ENCODE measurements at places on chromosomes 2 and 18.

- no peak for DNase-seq
Measured at GRCh38 chr2:150656002-150656401, 168.5 kb upstream of the RND3 start.

DNA sequence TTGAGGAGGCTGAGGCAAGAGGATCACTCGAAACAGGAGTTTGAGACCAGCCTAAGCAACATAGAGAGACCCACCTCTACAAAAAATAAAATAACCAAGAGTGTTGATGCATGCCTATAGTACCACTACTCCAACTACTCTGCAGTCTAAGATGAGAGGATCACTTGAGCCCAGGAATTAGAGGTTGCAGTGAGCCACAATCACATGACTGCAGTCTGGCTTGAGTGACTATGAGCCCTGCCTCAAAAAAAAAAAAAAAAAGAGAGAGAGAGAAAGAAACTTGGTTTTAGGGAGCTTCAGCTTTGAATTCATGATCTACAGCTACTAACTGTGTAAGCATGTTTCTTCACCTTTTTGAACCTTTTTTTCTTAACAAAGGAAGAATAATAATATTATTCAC is 119.9 kb downstream of the HNMT start:
- DNase-seq, result no peak

GRCh38 chr18:72984290-72984689 is 116.5 kb upstream of the NETO1 start:
- no peak for DNase-seq

- DNase-seq, result no peak
Measured at GRCh38 chr2:162457490-162457889, 113.6 kb downstream of the GCA start.

DNA sequence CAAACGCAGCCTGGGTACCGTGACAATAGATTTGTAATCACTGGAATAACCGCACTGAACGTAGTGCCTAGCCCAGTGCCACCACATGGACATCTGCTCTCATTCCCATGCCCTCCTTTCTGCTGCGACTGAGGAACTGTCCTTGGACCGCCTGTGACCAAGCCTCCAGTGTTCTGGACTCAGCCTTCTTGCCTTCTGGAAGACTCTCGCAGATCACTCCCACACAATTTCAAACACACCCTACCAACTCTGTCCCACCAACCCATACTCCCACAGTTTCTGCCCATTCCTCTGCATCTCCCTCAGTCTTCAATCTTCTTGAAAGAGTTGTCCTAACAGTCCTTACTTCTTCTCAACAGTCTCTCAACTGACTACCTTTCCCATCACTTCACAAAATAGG is 2.1 kb downstream of the RNF149 start:
- DNase-seq, result peak; percentile 11

- DNase-seq, result no peak
Measured at GRCh38 chr2:180050246-180050645, 43.1 kb upstream of the CWC22 start.
